Epithelial cell of proximal tubule (primary cell): ENCODE measurements at places on chromosomes 2 and 18. TPM values are rescaled to one million over a fixed set of nuclear protein-coding genes. Genes with fewer than 3 reads are reported as not detected.
A peak's percentile ranks its signal among the peaks of the same experiment; 100 is the strongest.

- no peak for DNase-seq
Measured at GRCh38 chr2:146238254-146238966, 1606.4 kb upstream of the ACVR2A start.

Gene PSMA8
- total RNA-seq = not detected in 2 replicates

Gene AQP12A
- not detected in 2 replicates for total RNA-seq

DNA sequence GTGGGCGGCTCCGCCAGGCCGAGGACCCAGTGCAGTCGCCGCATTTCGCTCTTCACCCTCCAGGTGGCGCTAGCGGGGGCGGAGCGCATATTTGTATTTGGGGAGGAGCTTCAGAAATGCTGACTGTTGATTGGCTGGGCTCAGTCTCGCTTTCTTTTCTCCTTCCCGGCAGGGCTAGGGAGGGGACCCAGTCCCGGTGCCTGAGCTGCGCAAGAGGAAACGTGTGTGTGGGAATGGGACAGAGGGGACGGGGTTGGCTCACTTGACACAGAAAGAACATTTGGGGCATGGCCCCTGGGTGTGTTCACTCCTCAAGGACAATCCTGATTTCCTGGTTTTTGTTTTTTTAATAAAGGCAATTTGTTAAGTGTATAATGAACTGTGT is 20.3 kb upstream of the DNMT3A start:
- peak; percentile 52 for DNase-seq

DNA sequence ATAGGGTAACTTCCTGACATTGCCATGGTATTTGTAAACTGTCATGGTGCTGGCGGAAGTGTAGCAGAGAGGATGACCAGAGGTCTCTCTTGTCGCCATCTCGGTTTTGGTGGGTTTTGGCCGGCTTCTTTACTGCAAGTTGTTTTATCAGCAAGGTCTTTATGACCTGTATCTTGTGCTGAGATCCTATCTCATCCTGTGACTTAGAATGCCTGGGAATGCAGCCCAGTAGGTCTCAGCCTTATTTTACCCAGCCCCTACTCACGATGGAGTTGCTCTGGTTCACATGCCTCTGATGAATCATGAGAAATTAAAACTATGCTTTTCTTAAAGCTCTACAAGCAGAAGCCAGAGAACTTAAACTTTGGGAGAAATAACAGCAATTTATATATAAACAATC is 12.7 kb upstream of the NFU1 start:
- no peak for DNase-seq

Gene GATA6
- 1.2 and 2.7 TPM in 2 replicates for total RNA-seq

DNA sequence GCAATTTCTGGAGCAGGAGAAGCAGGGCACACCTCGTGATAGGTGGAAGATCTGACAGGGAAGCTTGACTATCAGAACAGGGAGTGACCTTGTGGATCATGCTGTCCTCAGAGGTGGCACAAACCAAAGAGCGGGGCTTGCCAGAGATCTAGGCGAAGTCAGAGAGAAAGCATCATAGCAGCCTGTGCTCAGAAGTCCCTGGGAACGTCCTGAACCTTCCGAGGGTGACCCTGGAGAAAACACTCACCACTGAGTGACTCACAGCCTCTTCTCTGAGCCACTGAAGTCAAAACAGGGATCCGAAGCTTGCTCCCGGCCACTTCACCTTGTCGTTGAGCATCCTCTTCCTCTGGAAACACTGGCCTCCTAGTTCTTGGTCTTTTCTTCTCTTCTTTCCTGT is 56.7 kb downstream of the IL1R2 start:
- DNase-seq = no peak

GRCh38 chr18:8140841-8141501 is 468.3 kb upstream of the RAB12 start:
- no peak for DNase-seq

Gene RBKS
- total RNA-seq = 2.7 and 6.2 TPM in 2 replicates

- DNase-seq = no peak
Measured at GRCh38 chr2:73291093-73291460, 2.3 kb downstream of the EGR4 start.

- no peak for DNase-seq
Measured at GRCh38 chr18:21069468-21069867, 42.1 kb downstream of the ROCK1 start.

- no peak for DNase-seq
Measured at GRCh38 chr2:113209011-113209645, 35.4 kb downstream of the PSD4 start.

GRCh38 chr2:216279459-216279858 is 92.8 kb downstream of the MARCHF4 start:
- DNase-seq = no peak

Gene TUBA4B
- total RNA-seq = 0.52 TPM in 1 of 2 replicates, not detected in the other

DNA sequence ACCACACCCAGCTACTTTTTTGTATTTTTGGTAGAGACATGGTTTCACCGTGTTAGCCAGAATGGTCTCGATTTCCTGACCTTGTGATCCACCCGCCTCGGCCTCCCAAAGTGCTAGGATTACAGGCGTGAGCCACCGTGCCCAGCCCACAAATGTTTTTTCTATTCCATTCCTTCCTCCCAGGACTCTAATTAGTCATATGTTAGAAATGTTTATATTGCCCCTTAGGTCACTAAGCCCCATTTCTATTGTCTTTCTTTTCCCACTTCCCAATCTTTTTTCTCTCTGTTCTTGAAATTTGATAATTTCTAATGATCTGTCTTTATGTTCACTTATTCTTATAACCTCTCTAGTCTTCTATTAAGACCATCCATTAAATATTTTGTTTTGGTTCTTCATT is 31.3 kb upstream of the CDCA7 start:
- DNase-seq = no peak

GRCh38 chr18:13267431-13267873 is 48.9 kb downstream of the LDLRAD4 start:
- DNase-seq = no peak

DNA sequence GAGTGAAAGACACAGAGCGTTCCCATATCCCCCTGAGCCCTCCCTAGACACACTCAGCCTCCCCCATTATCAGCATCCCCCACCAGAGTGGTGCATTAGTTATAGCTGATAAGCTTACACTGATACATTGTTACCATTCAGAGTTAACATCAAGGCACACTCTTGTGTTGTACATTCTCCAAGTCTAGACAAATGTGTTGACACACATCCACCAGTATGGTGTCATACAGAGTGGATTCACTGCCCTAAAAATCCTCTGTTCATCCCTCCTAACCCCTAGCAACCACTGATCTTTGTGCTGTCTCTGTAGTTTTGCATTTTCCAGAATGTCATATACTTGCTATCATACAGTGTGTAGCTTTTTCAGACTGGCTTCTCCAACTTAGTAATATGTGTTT is 78.0 kb upstream of the RPL31 start:
- DNase-seq = no peak

DNA sequence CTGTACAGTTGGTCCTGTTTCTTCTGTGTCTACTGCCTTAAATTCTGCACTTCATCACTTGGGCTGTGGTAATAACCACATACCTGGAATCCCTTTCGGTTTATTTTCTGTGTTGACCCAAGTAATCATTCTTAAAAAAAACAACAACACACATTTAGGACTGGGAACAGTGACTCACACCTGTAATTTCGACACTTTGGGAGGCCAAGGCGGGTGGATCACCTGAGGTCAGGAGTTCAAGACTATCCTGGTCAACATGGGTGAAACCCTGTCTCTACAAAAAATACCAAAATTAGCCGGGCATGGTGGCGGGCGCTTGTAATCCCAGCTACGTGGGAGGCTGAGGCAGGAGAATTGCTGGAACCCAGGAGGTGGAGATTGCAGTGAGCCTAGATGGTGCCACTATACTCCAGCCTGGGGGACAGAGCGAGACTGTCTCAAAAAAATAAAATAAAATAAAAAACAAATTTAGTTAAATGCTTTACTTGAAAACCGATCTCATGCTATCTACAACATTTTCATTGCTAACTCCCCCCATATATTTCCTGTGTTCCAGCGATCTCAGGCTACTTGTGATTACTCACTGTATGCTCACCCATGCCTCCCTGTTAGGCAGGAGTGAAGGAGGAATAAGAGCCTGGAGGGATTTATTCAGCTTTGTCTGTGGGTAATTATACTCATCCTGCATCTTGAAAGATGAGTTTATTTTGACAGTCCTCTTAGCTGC is 18.2 kb downstream of the ACSL3 start:
- no peak for DNase-seq

GRCh38 chr2:113910110-113910717 is 20.3 kb downstream of the ACTR3 start:
- DNase-seq = peak; percentile 30

DNA sequence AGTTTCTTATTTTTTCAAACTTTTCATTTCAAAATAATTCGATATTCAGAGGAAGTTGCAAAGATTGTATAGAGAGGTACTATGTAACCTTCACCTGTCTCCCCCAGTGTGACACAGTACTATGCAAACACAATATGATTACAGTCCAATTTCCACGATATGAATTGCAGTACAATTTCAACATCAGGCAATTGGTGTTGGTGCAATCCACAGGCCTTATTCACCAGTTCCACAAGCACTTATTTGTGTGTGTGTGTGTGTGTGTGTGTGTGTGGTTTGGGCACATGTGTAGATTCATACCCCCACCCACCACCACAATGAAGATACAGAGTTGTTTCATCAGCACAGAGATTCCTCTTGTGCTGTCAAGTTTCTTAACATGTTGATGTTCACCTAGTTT is 69.7 kb upstream of the ARL4C start:
- no peak for DNase-seq

Gene SERPINB12
- total RNA-seq = not detected in 2 replicates

Gene SDC1
- total RNA-seq = 115 and 134 TPM in 2 replicates

Gene KCNG2
- total RNA-seq = not detected in 2 replicates

Gene EMILIN1
- 0.80 and 2.1 TPM in 2 replicates for total RNA-seq

GRCh38 chr18:38353149-38353548 is 787.6 kb upstream of the CELF4 start:
- DNase-seq = no peak

GRCh38 chr2:68669651-68670050 is 26.3 kb downstream of the PROKR1 start:
- DNase-seq = no peak

- DNase-seq = no peak
Measured at GRCh38 chr2:70553334-70553583, 367 bp downstream of the TGFA start.

Gene DOCK10
- 2.1 and 2.5 TPM in 2 replicates for total RNA-seq

GRCh38 chr2:147255812-147256211 is 589.0 kb upstream of the ACVR2A start:
- DNase-seq = no peak

Gene RAX
- total RNA-seq = not detected in 2 replicates

GRCh38 chr2:27828305-27828704 is 56.8 kb downstream of the MRPL33 start:
- no peak for DNase-seq

Gene RUFY4
- not detected in 2 replicates for total RNA-seq

GRCh38 chr2:144215701-144216675 is 303.9 kb downstream of the ZEB2 start:
- DNase-seq = no peak
